Adrenal gland (tissue), 19 donors: ENCODE measurements at places on chromosomes 12 and 14.

- DNase-seq = no peak
These were observed 60.7 kb downstream of the PLCZ1 start for GRCh38 chr12:18676996-18677588.

- no peak for DNase-seq
These were observed 49.5 kb downstream of the KLHL28 start for GRCh38 chr14:44912041-44912869.

GRCh38 chr12:89319122-89319521, 33.2 kb downstream of the DUSP6 start:
- DNase-seq = no peak

DNA sequence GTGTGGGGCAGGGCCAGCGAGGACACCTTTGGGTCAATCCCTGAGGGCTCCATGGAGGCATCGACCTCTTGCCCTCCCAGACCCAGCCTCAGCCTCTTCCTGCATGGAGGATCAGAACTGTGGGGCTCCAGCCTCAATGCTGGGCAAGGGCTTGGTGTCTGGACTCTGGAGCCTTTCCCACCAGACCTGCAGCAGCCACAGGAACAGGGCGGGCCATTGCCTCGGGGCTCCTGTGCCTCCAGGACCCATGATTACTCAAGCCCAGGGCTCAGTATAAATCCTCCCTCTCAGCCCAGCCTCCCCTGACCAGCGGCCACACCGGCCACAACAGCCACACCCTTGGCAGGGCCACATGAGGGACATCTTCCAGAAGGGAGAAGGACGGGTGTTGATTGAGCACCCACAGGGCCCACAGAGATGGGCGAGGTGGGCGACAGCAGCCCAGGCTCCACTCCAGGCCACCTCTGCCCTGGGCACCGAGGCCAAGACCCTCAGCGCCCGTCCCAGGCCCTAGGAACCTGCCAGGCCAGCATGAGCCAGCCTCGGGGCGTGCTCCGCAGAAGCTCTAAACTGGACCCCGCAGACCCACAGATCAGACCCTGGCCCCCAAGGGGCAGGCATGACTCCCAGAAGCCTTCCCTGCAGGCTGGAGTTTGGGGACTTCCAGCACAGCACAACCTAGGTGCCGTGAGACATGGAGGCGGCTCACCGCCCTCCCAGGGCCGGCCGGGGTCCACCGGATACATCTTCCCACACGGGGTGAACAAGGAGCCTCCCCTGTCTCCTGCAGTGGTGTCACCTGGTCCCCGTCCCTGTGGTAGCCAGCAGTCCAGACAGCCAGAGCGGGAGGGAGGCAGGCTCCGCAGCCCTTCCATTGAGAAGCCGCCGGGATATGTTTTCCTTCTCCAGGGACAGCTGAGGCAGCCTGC, 25.1 kb downstream of the NCOR2 start:
- no peak for DNase-seq

GRCh38 chr12:14408208-14408607, 42.7 kb downstream of the ATF7IP start:
- no peak for DNase-seq

GRCh38 chr12:123033392-123034021, 53.0 kb downstream of the ARL6IP4 start:
- DNase-seq = no peak

DNA sequence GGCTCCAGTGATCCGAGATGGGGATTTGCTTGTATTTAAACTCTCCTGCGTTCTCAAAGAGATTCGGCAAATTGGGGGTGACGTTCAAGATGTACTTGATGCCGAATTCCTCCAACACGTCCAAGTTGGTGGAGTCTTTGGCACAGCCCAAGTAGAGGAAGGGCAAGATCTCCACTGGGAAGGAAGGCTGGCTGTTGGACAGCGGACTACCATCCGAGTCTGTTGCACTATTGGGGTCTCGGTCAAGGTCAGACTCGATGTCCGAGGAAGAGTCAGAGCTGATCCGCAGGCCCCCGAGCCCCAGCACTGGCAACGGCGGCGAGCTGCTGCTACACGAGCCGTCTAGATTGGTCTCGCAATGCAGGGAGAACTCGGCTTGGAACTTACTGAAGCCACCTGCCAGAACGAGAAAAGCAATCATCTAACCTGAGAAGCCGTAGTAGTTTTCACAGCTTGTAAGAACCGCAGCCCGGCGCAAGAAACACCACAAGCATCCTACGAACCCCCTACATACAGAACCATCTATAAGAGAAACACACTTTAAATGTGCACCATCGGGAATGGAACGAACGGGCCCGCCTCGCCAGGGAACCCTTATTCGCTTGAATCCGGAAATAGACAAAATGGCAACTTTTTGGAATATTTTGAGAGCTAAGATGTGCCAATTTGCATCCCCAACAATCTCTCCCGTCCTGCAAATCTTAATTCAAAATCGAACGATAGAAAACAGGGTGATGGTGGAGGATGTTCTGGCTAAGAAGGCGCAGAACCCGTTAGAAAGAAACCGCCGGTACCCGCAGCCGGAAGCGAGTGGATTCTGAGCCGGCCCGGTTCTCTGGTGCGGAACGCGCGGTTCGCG, 1.4 kb downstream of the DUSP6 start:
- DNase-seq = no peak

- DNase-seq = no peak
These were observed 6.0 kb downstream of the GPR132 start for GRCh38 chr14:105059035-105059924.

GRCh38 chr12:128840862-128841468, 12.3 kb upstream of the GLT1D1 start:
- DNase-seq = no peak

- no peak for DNase-seq
These were observed 433.8 kb downstream of the ADAMTS20 start for GRCh38 chr12:43118234-43118633.

GRCh38 chr12:77893918-77894317, 63.2 kb downstream of the NAV3 start:
- DNase-seq = peak; percentile 16

- DNase-seq = no peak
These were observed 5.1 kb downstream of the GPRC5D start for GRCh38 chr12:12946686-12947355.

DNA sequence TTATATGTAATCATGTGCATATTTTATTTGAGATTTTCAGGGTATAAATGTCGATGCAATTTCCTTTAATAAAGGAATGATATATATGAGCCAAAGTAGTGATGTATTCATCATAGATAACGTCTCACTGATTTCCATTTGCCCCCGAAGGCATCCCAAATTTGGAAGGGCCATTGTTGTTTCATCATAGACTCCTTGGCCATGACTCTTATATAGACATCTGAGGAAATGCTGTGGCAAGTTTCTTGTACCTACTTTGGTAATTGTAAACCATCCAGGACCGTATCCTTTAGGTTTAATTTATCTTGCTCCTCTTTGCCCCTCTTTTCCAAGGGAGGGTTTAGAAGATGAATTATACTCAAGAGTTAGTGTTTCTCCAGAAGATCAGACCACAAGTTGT, 84.7 kb downstream of the SAMD4A start:
- DNase-seq = no peak

GRCh38 chr12:85076688-85077430, 40.7 kb downstream of the LRRIQ1 start:
- no peak for DNase-seq

DNA sequence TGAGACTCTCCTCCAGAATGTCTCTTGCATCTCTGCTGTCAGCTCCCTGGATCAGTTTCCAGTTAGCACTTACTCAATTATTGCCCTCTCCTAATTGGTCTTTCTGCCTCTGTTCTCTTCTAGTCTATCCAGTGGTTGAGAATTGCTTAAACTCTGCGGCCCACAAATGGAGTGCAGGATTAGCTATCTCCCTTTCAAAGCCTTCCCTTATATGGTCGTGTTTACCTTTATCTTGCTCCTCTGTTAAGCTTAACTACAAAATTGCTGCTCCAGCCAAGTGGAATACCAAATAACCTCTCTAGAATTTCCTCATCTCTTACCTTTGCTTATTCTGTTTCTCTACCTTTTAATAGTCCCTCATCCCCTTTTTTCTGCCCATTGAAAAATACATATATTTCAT, 132.7 kb downstream of the NRXN3 start:
- DNase-seq = no peak

DNA sequence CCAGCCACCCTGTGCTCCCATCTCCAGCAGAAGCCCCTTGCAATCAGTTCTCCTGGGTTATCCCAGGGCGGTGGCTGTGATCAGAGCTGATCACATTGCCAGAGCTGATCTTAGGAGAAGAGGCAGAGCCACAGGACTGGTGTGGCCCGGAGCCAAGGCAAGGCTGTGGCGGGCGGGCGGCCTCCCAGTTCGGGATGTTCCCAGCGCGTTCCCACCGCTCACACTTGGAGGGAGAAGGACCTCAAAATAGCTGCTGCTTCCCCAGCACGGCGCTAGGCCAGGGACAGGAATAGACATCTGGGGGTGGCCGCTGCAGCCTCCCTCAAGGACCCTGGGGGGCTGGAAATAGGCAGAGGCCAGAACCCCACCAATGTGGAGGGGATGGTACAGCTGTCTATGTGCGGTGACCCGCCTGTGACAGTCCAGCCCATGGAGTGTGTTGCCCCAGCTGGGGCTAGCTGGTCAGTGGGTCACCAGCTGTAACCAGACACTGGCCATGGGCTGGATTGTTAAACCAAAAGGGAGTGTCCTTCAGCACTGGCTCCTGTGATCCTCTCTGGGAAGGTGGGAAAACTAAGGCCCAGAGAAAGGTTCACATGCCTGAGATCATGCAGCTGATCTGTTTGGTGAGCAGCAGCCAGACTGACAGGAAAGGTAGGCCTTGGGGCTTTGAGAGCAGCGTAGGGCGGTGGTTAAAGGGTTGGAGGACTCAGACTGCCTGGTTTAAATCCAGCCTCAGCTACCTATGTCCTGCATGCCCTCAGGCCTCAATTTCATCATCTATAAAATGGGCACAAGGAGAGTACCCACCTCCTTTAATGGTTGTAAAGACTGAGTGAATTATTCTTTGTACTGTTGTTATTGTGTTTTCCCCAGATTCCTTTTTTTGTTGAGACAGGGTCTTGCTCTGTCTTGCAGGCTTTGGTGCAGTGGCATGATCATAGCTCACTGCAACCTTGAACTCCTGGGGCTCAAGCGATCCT, 8.0 kb upstream of the POP5 start:
- no peak for DNase-seq

- no peak for DNase-seq
These were observed 61.7 kb downstream of the PPP1R12A start for GRCh38 chr12:79873201-79873600.

DNA sequence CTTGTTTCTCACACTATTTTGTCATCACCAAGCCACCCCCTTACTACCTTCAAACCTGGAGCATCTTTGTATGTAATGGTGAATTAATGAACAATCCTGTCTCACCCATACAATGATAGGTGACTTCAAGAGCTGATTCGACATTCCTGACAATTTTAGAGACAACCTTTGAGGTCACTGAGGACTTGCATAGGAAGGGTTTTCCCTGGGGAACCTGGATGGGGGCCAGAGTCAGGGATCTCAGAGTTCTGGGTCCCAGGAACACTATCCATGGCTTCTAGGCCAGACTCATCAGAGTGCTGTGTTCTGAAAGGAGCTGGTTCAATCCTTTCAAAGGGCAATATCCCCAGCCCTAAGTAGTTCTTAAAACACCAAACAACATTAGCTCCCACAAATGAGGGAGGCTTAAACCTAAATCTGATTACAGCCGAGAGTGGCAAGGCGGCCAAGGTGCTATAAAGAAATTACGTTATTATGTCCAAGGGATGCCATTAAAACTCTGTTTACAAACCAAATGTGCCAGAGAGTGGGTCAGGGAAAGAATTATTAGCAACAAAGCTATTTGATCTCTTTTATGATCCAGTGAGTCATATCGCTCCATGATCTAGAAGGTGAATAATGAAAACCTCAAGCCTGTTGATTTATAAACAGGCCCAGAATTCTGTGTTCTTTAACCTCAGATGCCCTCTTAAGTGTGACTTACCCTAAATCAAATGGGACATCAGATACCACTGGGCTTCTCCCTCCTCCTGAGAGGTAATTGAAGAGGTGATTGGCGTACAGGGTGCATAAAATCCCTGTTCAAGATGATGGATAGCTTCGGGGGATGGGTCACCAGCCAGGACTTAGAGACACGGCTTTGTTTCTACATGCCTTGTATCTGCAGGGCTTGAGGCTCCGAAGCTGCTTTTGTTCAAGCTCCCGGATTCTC, 230.2 kb upstream of the TBX3 start:
- DNase-seq = peak; percentile 83

DNA sequence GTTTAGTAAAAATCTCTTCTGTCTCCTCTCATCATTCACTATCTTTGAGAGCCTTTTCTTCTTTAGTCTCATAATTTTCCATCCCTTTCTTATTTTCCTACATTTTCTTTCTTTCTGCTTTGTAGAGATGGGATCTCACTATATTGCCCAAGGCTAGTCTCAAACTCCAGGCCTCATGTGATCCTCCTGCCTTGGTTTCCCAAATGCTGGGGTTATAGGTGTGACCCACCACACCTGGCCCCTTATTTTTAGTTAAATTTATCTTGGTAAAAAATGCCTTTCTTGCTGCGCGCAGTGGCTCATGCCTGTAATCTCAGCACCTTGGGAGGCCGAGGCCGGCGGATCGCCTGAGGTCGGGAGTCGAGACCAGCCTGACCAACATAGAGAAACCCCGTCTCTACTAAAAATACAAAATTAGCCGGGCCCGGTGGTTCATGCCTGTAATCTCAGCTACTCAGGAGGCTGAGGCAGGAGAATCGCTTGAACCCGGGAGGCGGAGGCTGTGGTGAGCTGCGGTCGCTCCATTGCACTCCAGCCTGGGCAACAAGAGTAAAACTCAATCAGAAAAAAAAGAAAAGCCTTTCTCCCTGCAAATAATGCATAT, 996 bp downstream of the SLC2A3 start:
- no peak for DNase-seq

DNA sequence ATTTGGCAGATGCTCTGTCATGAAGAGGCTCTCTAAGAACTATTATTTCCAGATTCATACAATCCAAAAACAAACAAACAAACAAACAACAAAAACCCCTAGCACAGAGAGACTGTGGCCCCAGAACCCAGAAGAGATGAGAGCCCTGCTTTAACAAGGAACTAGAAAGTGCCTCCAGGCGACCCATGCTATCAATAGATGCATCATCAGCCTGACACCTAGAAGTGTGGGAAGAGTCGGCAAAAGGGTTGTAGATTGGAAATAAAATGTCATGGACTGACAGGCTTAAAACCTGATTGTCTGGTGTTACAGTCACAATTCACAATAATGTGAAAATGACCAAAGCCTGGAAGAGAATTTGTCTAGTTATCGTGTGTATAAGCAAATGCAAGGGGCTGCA, 50.6 kb upstream of the FLRT2 start:
- DNase-seq = no peak

DNA sequence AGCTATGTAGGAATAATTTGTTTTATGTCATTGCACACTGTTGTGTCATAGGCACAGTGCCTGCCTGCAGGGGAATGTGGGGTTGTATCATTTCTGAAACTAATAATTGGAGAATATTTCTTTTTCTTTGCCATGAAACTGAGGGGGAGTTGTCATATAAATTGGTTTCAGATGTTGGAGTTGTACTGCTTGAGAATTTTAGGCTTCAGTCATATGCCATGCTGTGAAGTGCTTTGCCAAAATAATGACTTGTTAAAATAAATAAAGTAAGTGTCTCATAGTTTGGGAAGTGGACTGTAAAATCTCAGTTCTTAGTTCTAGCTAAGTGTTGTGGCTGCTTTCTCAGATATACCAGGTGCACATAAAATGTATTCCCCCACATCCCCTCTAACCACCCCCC, 116.8 kb downstream of the DAAM1 start:
- no peak for DNase-seq

- no peak for DNase-seq
These were observed 248.5 kb downstream of the ATP23 start for GRCh38 chr12:58189893-58190292.

- no peak for DNase-seq
These were observed 115.4 kb downstream of the GLT1D1 start for GRCh38 chr12:128968668-128969067.
